M059J (cell line): ENCODE measurements at places on chromosomes 1 and 21. TPM values are rescaled to one million over a fixed set of nuclear protein-coding genes. Genes with fewer than 3 reads are reported as not detected.

TMEM234 gene
- 12.0 and 12.3 TPM in 2 replicates for total RNA-seq

FCGR3A gene
- not detected in 2 replicates for total RNA-seq

HCRTR1 gene
- not detected in 2 replicates for total RNA-seq

ERICH3 gene
- total RNA-seq: not detected in 2 replicates

PCP4L1 gene
- not detected in 2 replicates for total RNA-seq

CAPN8 gene
- not detected in 2 replicates for total RNA-seq

NBPF10 gene
- 0.66 and 1.4 TPM in 2 replicates for total RNA-seq

DNA sequence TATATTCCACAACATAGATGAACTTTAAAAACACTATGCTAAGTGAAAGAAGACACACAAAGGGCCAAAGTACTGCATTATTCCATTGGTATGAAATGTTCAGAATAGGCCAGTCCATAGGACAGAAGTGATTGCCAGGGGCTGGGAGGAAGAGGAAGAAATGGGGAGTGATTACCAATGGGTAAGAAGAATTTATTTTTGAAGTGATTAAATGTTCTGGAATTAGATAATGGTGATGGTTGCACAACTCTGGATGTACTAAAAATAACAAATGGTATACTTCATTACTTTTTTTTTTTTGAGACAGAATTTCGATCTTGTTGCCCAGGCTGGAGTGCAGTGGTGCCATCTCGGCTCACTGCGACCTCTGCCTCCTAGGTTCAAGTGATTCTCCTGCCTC lies 61.7 kb downstream of the CHD5 start:
- DNase-seq: no peak

DNA sequence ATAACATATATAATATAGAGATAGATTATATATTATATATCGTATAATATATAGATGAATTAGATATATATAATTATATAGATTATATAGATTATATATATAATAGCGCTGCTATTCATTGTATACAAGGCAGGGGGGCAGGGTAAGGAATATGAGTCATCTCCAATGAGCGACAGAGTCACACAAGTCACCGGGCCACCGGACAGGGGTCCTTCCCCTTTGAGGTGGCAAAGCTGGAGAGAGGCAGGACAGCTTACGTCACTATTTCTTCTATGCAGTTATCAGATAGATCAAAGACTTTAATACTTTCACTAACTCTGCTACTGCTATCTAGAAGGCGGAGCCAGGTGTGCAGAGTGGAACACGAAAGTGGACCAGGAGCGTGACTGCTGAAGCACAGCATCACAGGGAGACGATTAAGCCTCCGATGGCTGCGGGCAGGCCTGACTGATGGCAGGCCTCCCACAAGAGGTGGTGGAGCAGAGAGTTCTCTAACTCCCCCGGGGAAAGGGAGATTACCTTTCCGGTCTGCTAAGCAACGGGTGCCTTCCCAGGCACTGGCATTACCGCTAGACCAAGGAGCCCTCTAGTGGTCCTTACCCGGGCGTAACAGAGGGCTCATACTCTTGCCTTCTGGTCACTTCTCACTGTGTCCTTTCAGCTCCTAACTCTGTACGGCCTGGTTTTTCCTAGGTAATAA lies 2154.7 kb downstream of the MRPL39 start:
- no peak for DNase-seq

DNA sequence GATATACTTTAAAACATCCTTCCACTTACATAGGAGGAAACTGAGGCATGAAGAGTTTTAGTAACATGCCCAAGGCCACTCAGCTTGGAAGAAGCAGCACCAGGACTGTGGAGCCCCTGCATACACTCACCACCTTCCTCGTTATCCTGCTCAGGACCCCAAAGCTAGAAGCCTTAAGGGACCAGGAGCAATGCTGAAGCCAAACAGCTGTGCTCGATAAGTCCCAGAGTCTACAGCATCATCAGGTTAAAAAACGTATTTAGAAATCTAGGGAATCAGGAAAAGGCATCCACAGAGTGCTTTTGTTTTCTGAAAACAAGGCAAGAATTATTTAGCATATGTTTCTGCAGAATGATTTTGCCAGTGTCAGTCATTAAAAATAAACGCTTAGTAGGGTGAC lies 301.7 kb upstream of the ESRRG start:
- no peak for DNase-seq

GRCh38 chr1:28885977-28886730 lies 28.2 kb upstream of the EPB41 start:
- no peak for DNase-seq

- no peak for DNase-seq
These were observed 9.4 kb downstream of the PLEKHA6 start for GRCh38 chr1:204350312-204350711.

GRCh38 chr1:62045574-62045973 lies 149.1 kb upstream of the L1TD1 start:
- no peak for DNase-seq

GRCh38 chr1:46223472-46223943 lies 20.4 kb downstream of the LURAP1 start:
- peak; percentile 92 for DNase-seq

DNA sequence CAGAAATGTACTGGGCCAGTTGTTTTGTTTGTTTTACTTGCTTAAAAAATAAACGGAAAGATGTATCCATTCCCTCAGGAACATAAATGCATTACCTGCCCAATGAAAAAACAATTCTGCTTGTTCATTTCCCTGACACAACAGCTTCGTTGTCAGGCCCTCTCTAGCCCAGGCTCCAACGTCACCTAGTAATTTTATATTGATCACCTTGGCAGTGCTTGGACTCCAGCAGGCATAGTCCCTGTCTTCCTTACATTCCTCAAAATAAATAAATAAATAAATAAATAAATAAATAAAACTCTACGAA lies 1.2 kb downstream of the CEP170 start:
- no peak for DNase-seq

- peak; percentile 76 for DNase-seq
These were observed 22.0 kb upstream of the BCAR3 start for GRCh38 chr1:93703643-93704042.
